ENCODE measurements at places on chromosomes 7 and 10.

DNA sequence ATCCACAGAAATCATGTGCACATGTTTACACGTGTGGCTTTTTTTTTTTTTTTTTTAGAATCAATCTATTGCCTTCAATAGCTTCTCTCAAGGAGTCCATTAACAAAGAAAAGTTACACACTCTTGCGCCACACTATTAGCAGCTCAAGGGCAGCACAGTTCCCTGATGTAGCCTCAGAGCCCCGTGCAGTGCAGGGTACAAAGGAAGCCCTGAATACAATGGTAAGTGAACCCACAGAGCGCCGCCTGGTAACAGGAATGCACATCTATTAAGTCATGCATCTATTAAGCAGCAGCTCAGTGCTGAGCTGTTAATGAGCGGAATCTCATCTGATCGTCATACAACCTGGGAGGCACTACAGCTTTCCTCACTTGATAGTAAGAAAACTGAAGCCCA is 113.7 kb upstream of the PDLIM1 start:
- DNase-seq: no peak

DNA sequence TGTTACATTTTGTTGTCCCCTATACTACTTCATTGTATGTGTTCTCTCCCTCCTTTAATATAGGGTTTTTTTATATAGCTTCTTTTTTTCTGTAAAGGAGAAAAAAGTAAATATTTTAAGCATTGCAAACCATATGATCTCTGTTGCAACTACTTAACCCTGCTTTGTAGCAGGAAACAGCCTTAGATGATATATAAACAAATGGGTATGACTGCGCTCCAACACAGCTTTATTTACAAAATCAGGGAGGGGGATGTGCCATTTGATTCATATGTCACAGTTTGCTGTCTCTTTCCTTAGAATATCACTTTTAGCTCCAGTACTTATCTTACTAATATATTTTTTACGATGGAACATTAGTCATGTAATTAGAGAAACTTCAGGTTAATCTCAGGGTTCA is 155.2 kb upstream of the GNAI1 start:
- no peak for DNase-seq

GRCh38 chr7:69736126-69736810 is 138.0 kb downstream of the AUTS2 start:
- DNase-seq: no peak

DNA sequence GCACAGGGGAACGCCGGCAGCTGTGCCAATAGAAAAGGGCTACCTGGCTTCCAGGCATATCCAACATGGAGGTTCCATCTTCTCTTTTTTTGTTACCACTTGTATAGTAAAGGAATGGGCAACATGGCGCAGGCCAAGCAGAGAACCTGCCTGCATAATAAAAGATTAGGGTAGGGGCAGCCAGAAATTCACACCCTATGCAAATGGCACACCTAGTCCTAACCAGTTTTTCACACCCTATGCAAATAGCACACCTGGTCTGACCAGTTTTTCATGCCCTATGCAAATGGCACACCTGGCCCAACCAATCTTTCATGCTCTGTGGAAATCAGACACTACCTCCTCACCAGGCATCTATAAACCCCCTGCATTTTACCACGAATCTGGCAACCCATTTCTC is 369.5 kb downstream of the IPMK start:
- no peak for DNase-seq

GRCh38 chr10:91043173-91043910 is 122.5 kb upstream of the ANKRD1 start:
- no peak for DNase-seq

DNA sequence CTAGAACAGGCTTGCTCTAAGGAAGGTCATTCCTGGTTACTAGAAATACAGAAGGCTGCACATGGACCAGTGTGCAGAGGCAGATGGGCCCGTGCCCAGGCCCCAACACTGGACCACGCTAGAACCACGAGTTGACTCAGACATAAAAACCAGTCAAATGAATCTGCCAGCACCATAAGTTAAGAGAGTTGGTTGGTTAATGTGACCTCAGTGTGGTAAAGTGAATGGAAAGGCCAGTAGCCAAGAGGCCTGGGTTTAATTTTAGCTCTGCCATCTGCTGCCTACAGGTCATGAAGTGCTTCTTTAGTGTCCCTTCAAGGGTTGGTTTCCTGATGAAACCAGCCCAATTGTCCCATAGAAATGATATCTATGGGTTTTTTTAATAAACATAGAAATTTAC is 329.6 kb upstream of the NRP1 start:
- DNase-seq: no peak

- DNase-seq: peak; percentile 9
These were observed 142.1 kb downstream of the PHTF2 start for GRCh38 chr7:77940647-77941046.

GRCh38 chr7:94890216-94890615 is 17.2 kb upstream of the PPP1R9A start:
- no peak for DNase-seq

DNA sequence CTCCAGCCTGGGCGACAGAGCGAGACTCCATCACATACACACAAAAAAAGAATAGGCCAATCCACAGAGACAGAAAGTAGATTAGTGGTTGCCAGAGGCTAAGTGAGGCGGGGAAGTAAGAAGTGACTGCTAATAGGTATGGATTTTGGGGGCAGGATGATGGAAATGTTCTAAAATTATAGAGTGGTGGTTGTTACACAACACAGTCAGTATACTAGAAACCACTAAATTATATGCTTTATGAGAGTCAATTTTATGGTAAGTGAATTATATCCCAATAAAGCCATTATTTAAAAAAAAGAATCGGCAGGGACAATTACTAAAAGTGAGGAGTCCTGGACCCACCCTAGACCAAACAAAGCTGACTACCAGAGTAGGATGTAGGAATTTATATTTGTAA is 24.3 kb downstream of the DENND2A start:
- DNase-seq: no peak

- DNase-seq: no peak
These were observed 322.7 kb downstream of the CRPPA start for GRCh38 chr7:16098585-16099179.

DNA sequence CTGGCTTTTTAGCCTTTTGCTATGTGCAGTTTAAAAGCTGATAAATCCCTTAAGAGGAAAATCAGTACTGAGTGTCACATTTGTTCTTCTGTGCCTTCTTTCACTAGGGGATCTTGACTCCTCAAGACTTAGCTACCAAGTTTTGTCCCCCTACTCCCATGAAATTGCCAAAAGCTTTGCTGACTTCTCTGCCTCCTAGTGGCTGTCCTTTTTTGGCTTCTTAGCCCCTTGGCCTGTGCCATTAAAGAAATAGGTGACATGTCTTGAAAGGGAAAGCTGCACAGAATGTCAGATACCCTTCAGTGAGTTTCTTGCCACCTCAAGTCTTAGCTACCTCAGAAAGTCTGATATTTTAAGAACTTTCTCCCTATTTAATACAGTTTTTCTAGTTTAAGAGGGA is 10.5 kb downstream of the MKLN1 start:
- DNase-seq: no peak

DNA sequence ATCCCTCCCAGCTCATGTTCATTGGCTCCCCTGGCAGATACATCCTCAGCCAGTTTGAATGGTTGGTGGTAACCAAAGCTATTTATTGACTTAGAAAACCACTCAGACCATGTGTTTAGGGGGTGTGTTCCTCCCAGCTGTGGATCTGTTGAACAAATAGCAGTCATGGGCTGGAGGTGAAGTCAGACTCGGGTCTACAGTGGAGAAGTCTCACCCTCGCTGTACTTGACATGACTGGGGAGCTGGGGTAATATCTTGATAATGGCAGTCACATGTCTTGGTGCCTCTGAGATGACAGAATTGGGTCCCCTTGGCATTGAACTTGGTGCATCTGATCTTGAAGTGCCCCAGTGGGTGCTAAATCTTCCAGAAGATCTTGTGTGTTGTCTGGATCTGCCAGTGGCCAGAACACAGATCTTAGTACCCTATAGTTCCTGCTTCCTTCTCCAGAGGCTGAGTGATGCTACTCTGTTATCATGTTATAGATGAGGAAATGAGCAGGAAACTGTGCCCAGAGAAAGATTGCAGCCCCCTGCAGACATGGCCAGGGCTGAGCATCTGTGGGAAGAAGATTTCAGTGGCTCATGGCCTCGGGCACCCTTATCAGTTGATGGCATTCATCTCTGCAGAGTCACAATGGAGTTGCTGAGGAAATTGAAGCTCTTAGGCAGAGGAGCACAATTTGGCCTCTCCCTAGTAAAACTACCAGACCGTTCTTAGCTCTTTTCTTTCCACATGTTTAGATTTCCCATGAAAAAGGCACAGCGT is 50.4 kb downstream of the ADRA2A start:
- DNase-seq: no peak

DNA sequence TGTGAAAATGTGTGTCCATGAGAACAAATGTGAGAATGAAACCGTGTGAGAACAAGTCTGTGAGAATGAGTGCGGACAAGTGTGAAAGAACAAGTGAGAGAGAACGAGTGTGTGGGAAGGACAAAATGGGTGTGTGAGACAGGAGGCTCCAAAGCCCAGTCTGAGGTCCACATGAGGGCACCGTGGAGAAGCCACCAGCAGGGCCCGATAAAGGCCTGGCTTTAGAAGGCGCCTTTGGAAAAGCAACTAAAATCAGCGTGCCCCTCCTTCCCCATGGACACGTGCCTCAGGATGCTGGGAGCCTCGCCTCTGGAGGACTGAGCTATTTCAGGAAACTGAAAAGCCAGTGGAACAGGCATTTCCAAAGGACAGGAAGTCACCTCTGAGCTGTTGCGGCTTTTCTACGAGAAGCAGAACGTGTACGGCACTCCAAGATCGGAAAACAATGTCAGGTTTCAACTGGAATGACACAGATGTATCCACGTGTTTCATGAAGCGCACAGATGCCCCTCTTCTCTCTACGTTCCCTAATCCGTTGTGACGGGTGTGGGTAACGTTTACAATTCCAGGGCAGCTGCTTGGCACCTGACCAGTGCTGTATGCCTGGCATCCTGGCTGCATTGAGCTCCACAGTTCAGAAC is 46.4 kb downstream of the ESYT2 start:
- DNase-seq: no peak

DNA sequence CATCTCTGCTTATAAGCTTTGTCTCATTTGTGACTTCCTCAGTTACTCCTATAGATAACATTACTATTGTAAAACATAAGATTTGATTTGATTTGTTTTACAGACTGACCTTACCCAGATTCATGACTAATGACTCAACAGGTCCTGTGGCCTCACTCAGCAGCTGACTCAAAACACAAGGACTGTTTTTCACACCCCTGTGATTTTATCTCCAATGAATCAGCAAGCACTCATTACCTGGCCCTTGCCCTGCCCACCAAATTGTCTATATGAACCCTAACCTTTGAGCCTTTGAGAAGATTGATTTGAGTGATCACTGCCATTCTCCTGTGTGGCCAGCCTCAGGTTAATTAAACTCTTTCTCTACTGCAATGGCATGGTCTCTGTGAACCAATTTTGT is 1064.6 kb upstream of the LRRTM3 start:
- DNase-seq: no peak

DNA sequence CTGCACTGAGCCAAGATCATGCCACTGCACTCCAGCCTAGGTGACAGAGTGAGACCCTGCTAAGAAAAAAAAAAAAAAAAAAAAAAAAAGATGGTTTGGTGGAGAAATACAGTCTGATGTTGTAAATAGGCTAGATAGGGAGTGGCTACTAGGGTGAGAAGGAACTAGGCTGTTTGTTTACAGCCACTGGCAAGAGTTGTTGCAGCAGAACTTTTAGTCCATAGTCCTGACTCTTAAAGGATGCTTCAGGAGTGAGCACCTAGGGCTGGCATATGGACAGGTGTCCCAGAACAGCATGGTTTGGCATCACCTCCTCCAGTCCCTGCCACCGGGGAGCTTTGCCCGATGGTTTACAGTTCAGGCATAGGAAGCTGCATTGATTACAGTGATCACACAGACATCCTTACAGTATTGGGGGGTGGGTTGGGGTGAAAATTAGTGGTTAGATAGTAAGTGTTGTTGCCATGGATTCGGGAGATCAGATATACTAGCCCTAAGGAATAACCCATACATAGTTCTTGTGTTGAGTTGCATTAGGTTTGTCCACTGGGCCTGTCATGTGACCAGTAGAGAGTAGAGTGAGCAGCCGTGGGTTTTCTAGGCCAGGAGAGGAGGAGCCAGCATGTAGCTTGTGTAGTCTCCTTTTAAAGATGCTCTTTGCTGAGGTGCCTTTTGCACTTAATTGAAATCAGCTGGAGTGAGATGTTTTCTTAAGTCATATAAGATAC is 35.9 kb downstream of the ZRANB1 start:
- no peak for DNase-seq

GRCh38 chr7:5429253-5429856 is 5.7 kb upstream of the TNRC18 start:
- no peak for DNase-seq

DNA sequence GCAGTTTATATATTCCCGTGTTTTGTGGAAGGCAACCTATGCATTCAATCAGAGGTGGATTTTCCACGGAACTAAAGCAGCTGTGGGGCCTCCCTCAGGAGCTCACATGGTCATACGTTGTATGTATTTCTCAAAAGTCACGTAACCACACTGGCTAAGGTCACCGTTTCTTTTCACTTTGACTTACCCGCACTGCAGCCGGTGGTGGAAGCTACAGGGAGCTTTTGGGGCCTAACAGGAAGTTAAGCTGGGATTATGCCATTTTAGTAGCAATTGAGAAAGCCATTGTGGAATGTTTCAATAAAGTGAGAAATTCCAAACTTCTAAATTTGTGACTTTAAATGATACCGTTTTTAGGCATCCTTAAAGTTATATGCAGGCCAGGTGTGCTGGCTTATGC is 111.2 kb upstream of the KLF6 start:
- DNase-seq: peak; percentile 43

DNA sequence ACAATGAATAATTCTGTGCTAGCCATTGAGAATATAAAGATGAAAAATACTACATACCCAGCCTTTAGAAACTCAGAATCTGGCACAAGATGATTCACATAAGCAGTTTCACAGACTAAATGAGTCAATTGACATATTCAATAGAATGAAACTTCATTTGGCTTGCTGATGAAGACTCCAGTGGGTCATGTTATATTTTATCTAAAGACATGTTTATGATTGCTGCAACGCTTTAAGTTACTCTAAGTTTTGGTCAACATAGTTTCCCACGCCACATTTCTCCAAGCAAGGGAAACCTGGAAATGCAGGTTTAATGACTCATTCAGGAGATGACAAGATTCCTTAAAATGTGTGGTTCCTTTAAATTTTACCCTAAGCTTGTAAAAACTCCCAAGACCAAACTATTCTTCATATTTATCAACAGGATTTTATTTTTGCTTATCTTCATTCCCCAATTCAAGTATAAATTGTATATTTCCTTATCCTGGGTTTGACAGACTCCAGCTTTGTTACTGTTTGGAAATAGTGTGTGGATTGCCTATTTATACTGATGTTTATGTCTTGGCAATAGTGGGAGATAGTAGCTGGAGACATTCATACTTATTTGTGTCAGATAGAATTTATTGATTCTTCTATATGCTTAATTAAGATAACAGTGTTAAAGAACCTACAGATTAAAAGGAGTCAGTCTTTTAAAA is 6.6 kb downstream of the SEMA3A start:
- DNase-seq: no peak

GRCh38 chr10:31804352-31804810 is 124.2 kb downstream of the ARHGAP12 start:
- no peak for DNase-seq

Measured in HL-60 (cell line).